ENCODE measurements at places on chromosomes 5 and 9.

DNA sequence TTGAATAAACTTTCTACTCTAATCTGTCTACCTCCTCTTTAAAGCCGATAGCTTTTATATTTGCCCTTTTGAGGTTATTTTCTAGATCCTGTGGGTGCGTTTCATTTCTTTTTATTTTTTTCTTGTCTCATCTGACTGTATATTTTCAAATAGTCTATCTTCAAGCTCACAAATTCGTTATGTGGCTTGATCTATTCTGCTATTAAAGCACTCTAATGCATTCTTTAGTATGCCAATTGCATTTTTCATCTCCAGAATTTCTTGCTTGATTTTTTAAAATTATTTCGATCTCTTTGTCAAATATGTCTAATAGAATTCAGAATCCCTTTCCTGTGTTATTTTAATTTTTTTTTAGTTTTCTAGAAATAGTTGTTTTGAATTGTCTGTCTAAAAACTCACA is 172.4 kb downstream of the CYLC2 start:
- DNase-seq: no peak

- no peak for DNase-seq
These were observed 37.4 kb downstream of the PRRX2 start for GRCh38 chr9:129702589-129703520.

DNA sequence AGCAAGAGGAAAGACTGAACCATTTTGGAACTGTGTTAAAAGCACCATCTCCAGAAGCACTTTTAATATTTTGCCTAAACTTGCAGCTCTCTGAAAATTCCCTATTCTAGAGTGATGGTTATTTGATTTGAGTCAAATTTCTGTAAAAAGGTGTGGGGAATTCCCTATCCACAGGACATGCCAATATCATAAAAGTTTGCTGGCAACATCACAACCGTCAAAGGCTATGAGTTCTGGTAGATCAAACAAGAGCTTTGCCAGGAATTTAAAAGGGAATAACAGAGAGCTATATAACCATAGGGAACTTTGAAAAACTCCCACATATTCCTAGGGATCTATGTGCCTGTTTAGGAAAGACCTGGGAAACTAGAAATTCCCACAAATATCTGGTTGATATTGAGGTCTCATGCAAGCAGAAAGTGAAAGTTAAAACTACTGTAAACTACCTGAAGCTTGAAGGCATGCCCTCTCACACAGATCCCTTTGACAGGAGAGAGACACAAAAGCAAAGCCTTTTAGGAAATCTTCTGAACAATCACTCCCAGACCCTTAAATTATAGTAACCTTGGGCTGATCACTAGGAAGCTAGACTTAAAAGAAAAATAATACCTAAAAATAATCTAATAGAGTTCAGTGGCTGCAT is 549.9 kb downstream of the ANXA1 start:
- DNase-seq: no peak

DNA sequence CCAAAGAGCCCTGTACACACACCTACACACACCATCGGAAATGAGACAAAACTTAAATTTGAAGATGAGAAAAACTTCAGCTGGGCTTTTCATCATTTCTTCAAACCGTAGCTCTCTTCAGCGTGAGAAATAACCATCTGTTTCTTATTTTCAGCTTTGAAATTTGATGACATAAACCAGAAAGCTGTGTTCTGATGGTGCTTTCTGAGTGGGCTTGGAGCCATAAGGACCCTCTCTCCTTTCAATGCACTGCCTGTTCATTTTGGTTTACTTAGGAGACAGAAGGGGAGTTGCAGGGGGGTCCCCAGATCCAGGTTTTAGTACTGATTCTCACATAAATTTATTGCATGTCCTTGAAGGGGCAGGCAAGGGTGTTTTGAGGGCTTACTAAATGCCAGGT is 9.5 kb downstream of the FBXO10 start:
- no peak for DNase-seq

DNA sequence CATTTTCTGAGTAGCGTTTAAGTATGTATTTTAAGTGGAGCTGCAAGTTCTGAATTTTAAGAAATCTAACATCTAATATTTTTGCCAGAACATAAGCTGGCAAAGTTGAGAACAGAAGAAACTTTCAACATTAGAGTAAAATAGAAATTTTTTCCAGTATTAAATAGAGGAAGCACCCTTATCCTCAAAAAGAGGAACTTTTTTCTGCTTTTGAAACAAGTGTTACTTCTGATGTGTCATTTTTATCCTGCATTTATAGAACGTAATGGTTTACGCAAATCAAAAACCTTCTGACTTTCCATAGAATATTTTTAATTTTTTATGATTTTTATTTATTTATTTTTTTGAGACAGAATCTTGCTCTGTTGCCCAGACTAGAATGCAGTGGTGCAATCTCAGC is 21.8 kb downstream of the ZBED3 start:
- no peak for DNase-seq

DNA sequence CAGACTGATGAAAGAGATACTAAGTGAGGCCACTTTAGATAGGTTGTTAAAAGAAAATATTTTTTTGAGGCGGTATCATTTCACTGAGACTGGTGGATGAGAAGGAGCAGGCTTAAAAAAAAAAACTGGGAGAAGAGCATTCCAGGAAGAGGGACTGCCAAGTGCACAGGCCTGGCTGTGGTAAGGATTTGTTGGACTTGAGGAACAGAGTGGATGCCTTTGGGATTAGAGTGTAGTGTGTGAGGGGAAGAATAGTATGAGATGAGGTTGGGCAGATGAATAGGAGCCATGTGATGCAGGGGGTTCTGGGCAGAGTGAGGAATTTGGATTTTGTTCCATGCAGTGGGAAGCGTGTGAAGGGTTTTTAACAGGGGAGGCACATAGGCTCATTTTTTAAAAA is 57.9 kb downstream of the PBX3 start:
- DNase-seq: no peak

Measured in activated CD8-positive, alpha-beta memory T cell treated with anti-CD3 and anti-CD28 coated beads for 4 hours (primary cell).